ENCODE measurements at places on chromosomes 1 and 21.
A peak's percentile ranks its signal among the peaks of the same experiment; 100 is the strongest.

- no peak for ATAC-seq
Observed at GRCh38 chr1:110667776-110668175, 7.0 kb downstream of the KCNA3 start.

GRCh38 chr1:214349781-214350180, 68.8 kb downstream of the SMYD2 start:
- no peak for ATAC-seq

DNA sequence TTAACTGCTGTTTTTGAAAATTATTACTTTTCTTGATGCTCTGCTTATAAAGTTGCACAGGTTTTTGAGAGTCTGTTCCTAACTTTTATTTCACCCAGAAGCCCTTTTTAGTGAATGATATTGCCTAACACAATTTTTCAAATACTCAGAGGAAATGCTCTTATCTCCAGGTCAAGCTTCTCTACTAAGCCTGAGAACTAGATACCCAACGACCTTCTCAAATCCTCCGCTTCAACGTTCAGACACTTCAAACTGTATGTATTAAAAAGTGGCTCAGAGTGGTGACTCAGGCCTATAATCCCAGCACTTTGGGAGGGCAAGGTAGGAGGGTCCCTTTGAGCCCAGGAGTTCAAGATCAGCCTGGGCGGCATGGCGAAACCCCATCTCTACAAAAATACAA, 88.5 kb downstream of the ASH1L start:
- ATAC-seq, result no peak

DNA sequence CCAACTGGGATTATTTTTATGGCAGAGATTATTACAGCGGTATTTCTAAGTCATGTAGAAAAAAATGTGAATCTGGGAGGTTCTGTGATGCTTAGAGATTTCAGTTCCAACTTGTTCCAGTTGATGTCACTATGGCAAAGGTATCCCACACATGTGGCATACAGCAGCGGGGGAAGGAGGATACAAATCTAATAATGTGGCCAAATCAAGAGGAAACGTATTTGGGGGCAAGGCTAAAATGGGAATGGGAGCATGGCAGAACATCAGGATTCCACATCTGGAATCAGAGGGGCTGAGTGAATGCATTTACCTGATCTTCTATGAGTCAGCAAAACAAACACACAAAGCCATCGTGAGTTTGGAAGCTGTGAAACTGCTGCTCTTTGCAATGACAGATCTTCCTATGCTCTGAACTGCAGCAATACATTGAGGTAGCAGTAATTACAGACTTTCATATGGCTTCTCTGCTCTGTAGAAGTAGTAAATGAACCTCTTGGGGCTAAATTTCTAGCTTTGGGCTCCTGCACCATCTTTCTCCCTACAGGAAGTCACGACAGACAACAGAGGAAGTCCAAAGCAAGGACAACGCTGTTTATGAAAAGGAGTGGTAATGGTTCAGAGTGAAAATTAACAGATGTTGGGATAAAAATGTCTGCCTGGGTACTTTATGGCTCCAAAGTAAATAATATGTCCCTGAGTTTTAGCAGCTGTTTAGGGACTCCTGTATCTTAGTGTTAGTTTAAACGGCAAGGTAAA, 55.5 kb downstream of the GABPA start:
- peak; percentile 64 for ATAC-seq

- peak; percentile 10 for ATAC-seq
Observed at GRCh38 chr1:17277511-17278159, 28.7 kb downstream of the PADI3 start.

DNA sequence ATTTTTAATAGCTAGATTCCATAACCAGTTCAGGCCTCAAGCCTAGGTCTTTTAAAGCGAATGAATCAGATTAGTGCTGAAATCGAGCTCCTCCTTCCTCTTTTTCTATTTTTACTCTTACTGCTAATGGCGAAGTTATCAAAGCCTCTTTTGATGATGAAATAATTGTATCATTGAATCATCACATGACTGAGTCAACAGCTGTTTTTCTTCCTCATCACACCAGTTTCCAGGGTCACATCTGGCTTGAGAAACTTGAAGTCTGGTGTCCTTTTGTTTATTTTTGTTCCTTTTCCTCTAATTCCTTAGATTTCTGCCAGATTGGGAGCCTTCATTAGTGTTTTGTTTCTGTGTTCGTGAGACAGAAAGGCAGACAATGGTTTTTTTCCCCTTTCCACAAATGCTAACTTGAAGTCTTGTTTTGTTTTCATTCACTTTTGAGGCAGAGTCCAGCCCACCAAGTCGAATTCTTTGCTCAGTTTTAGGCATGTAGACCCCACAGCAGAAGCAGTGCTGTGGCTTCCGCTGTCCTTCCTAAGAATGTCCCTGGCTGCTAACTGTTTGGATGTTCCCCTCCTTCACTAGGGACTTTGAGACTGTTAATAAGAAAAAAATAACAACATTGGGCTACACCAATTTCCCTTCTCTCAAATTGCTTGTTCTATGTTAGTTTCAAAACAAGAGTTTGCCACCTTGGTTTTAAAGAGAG, 51.9 kb upstream of the FMOD start:
- ATAC-seq, result no peak

GRCh38 chr1:21156019-21156418, 20.7 kb downstream of the EIF4G3 start:
- no peak for ATAC-seq

GRCh38 chr1:82317671-82318070, 516.9 kb downstream of the ADGRL2 start:
- no peak for ATAC-seq
